HFF-Myc (cell line): ENCODE measurements at places on chromosomes 6 and 20.

GRCh38 chr6:107941627-107942026, 16.4 kb downstream of the SEC63 start:
- no peak for DNase-seq

DNA sequence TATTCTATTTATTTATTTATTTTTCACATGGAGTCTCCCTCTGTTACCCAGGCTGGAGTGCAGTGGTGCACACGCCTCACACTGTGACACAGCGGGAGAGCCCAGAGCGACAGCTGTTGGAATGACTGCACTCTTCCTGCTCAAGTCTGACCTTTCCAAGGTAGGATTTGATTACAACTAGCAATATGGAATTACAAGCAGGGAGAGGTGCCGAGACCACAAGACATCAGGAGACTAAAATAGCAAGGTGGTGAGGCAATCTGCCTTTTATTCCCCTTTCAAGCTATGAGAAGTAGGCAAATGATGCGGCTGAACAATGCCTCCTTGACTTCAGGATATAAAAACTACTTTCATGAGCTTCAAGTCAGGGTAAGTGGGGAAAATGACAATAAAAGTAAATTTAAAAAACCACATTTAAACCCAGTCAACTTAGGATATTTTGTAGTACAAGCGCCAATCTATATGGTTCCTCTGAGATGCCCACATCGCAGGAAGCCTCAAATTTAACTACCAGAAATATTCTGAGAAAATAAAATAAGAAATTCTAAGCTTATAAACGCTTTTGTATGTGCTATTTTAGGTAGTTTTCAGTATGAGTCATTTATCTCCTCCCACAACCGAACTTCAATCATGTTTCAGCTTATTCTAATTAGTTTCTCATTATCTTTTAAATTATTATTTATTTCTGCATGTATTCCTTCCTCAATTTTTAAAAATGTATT, 146.9 kb upstream of the SGK1 start:
- peak; percentile 14 for DNase-seq

- no peak for DNase-seq
Measured at GRCh38 chr6:107440936-107441335, 18.4 kb downstream of the PDSS2 start.

DNA sequence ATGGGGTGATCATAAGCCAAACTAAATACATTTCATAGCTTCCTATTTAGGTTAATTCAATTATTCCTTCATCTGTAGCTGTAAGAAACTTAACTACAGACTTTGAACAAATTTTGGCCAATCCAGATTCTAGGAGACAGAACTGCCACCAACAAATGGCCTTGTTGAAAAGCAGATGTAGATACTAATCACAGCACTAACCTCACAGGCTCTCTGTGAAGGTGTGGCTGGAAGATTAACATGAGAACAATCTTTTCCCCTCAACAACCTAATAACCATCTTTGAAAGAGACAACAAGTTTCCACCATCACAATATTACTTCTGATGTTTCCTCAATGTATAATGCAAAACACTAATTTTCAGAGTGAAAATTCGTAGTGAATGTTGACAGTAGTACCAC, 87.8 kb downstream of the SESN1 start:
- no peak for DNase-seq

- DNase-seq, result no peak
Measured at GRCh38 chr6:99178168-99178567, 171.3 kb downstream of the FAXC start.

DNA sequence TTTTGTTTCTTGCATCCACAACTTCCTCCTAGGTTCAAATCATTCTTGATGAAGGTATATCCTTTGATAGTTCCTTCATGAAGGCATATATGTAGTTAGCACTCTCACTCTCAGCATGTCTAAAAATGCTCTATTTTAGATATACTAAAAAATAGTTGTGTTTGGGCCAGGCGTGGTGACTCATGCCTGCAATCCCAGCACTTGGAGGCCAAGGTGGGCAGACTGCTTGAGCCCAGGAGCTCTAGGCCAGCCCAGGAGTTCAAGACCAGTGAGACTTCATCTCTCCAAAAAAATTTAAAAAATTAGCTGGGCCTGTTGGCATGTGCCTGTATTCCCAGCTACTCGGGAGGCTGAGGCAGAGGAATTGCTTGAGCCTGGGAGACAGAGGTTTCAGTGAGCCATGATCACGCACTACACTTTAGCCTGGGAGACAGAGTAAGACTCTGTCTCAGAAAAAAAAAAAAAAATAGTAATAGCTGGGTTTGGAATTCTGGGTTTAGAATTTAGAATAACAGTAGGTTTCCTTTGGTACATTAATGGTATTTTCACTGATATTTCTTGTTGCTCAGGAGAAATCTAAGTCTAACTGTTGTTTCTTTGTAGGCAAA, 7.0 kb downstream of the SERAC1 start:
- DNase-seq, result no peak

- no peak for DNase-seq
Measured at GRCh38 chr20:13338097-13338661, 117.1 kb downstream of the ISM1 start.

GRCh38 chr6:85079761-85080160, 315.4 kb upstream of the TBX18 start:
- DNase-seq, result no peak

DNA sequence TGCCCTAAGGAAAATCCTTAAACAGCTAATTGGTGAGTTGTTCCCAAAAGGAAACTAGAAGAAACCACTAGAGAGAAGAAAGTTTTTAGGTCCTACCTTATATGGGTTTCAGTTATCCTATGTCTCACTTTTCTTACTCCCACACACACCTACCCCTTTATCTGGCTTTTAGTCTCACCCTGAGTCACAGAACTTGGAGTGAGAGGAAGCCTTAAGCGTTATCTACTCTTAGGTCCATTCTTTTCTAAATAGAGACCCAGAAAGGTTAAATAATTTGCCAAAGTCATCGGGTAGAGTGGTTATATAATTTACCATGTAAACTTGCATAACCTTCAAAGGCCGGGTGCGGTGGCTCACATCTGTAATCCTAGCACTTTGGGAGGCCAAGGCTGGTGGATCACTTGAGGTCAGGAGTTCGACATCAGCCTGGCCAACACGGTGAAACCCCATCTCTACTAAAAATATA, 4.3 kb upstream of the RPP21 start:
- no peak for DNase-seq

GRCh38 chr6:113292646-113293422, 564.3 kb upstream of the MARCKS start:
- DNase-seq, result no peak

DNA sequence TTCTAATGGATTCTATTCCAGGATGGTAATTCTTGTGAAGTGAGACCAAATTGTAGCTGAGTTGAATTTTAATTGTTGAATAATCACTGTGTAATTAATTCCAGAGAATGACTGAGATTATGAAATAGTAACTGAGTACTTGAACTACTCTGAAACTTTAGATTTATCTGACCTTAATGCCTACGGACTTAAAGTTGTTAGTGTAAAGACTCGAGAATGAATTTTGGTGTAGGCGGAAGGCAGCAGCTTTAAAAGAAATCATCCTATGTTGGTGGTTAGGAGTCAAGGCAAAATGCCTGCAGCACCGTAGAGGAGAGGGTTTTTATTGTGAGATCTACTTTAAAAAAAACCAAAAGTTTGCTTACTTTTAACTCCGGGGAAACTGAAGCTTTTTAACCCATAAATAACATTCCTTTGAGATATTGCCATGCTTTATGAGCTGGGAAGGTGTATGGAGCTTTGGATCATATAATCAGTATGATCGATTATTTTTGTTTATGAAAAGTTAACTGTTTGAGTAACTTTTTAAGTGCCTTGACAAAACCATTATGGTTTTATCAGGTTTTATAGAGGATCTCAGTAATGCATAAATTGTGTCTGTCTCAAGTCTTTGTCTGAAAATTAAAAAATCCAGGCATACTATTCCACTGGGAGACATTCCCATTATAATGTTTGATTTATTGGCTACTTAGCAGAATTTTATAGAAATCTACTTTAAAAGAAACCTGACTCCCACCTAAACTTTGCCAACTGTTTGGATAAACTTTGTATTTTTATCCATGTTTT, 46.1 kb downstream of the MYO6 start:
- DNase-seq, result no peak

DNA sequence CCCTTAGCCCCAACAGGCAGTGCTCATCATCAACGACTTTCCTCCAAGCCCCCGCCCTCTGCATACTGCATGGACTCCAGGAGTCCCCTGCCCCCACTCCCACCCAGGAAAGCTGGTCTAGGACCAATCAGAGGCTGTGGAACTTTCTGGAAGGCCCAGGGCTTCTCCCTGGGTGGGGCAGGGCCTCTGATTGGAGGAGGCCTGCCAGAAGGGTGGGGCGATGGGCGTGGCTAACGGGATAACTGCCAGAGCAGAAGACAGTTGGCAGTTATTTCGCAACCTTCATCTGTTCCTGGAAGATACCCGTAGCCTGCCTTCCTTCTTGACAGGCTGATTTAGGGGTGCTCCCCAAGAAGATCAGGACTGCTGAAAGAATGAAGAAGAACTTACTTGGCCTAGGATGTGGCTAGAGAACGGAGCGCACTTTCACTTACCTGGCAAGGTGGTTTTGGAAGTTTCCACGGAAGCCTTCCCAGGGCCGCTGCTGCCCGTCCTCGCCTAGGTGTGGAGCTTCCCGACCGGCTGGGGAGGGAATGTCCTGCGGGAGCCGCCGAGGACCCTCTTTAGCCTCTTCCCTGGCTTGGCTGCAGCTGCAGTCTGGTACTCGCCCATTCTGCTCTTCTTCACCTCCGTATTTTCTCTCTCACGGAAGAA, 209.0 kb downstream of the LRFN2 start:
- no peak for DNase-seq

DNA sequence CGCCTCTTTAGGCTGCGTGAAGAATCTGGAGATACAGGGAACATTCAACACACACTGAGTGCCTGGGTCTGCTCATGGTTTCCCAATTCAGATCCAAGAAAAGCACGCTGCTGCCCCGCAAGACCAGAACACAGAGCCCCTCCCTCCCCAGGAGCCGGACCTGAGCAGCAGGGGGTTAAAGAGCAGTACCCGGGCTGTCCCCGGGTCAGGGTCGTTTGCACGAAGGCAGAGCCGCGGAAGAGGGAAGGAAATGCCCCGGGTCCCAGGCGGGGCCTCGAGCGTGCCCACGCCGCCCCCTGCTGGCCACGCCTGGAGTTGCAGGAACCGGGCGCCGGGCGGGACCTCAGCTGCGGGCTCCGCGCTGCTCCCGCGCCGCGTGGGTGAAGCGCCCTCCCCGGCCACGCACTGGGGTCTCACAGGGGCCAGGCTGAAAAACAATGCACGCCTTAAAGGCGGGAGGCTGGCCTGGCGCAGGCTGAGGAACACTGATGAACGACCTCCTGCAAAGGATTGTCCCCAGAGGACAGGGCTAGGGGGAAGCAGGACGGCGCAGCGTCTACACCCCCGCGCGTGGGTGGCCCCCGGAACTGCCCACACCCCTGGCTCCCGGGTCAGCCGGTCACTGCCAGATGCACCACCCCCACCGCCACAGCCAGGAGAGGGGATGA, 48.9 kb downstream of the ANKRD60 start:
- no peak for DNase-seq

GRCh38 chr6:149761438-149761837, 11.9 kb downstream of the PCMT1 start:
- DNase-seq, result no peak
